CD4-positive, alpha-beta T cell (primary cell): ENCODE measurements at places on chromosomes 2 and 18. TPM values are rescaled to one million over a fixed set of nuclear protein-coding genes. Genes with fewer than 3 reads are reported as not detected.

Gene E2F6
- total RNA-seq: 4.2 TPM

GRCh38 chr2:58614219-58614618 is 373.1 kb upstream of the FANCL start:
- no peak overlapping the region for H3K4me3 ChIP-seq
- no peak for DNase-seq
- no peak overlapping the region for H3K27ac ChIP-seq

DNA sequence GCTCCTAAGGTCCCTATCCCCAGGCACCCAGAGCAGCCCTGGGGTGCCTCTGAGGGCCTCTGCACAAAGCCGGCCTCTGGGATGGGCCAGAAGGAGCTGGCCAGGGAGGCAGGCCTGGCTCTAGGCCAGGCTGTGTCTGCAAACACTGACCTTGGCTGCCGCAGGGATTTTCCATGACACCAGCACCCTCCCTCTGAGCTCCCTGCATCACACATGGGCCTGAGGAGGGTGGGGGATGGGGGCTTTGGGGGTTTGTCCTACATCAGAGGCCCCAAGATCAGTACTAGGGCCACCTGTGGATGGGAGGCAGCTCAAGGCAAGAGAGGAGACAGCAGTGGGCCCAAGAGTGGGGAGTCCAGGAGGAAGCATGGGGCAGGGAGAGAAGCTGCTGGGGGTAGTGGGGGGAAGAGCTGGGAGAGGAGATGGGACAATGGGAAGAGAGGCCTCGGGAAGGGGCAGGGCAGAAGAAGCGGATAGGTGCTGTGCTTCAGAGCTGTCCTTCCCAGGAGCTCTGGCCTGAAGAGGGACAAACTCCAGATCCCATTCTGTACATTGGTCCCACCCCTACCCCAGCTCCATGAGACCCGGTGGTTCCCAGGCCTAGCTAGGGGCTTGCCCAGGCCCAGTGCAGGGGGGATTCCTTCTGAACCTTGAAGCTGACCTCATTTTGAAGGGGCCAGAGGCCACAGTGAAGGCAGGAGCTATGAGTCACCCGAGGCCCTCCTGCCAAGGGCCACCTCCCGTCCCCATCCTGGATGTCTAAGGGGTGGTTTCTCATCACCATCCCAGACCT is 28.0 kb downstream of the KCNK3 start:
- H3K4me3 ChIP-seq: no peak overlapping the region
- no peaks in the 10 kb centered on the region for H3K27me3 ChIP-seq
- H3K4me1 ChIP-seq: no peaks in the 10 kb centered on the region

Gene CTNNA2
- total RNA-seq: not detected
